ENCODE measurements at places on chromosomes 11 and 22.

- DNase-seq, result no peak
Observed at GRCh38 chr11:85745626-85746025, 59.6 kb upstream of the CCDC89 start.

DNA sequence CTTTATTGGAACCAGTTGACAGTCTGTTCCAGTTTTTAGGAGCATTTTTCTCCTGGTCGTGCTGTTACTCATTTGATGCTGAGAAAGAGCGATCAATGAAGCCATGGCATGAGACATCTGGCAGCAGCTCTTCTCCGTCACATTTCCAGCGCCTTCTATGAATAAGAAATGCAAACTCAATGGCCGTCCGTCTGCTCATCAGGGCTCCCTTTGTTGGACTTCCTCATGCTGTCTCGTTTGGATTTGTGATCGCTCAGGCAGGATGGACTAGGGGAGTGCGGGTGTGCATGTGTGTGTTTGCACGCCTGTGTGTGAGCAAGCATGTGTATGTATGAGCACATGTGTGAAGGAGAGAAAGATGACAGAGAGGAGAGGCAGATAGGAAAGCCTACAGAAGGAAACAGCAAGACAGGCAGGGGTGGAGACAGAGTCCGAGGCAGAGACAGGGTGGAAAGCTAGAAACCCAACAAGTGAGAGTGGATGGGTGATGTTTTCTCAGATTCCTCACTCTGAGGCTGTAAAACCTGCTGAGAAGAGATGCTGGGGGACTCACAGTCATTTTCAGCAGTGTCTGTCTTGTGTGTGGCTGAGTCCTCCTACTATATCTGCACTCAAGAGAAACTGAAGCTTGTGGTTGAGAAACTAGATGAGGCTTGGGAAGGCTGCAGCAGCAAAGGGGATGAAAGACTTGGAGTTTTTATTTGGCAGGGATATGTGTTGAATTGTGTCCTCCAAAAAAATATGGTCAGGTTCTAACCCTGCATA, 56.0 kb upstream of the CLMP start:
- no peak for DNase-seq

DNA sequence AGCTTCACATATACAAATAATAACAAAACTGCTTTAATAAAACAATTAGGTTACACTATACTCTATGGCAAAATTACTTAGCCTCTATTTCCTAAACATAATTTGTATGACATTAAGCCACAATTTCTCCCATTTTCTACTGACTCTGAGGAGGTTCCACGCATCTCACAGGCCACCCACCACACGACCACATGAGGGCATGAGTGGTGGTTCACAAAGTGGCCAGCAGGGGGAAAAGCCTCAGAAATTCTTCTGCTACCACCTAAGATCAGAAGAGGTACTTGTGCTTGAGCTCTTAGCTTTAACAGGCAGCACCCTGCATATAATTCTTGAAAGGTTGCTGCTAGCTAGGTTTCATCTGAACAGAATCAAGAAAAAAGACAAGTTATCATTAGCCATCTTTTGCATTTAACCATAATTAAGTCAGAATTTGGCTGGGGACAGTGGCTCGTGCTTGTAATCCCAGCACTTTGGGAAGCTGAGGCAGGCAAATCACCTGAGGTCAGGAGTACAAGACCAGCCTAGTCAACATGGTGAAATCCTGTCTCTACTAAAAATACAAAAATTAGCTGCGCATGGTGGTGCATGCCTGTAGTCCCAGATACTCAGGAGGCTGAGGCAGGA, 7.7 kb downstream of the LPXN start:
- DNase-seq, result peak; percentile 64

DNA sequence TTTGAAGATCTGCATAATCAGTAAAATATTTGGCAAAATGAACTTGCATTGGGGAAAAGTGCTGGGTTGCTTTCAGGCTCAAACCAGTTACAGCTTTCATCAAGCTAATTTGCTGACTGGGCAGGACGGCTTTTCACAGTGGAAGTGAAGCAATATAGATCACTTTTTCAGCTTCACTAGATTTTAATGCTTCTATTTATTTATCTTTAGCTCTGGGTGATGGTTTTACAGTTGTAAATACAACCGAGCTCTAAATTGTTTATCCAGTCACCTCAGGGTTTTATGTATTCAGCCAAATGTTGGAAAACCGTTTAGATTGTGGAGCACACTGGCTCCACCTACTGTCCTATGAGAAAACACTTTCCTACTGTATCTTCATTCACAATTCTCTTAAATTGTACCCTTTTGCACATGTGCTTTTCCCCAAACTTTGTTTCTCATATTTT, 58.2 kb downstream of the ACER3 start:
- DNase-seq, result no peak

GRCh38 chr11:75524665-75525432, 892 bp downstream of the GDPD5 start:
- DNase-seq, result peak; percentile 38

DNA sequence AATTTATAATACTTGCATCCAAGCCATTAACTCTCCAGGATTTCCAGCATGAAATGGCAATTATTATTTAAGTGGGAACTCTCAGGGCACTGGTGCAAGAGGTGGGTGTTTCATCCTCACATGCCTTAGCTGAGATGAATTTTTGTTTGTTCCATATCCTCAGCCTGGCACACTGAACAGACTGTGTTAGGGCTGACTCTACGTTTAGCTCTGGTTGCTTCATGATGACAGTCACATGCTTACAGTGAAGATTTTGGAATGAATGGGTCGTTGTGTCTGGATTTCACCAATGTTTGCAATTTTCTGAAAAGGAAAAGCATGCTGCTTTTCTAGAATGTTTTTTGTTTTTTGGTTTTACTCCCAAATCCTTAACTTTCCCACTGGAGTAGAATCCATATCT, 246.6 kb downstream of the INSC start:
- DNase-seq, result no peak

GRCh38 chr11:117232092-117232878, at the start of gene RNF214:
Gene RNF214 (plus strand): TSS chr11:117232671. CDS start chr11:117234273, 1,602 bp downstream.
- DNase-seq, result peak; percentile 76

GRCh38 chr11:87290304-87290922, 252.7 kb downstream of the TMEM135 start:
- no peak for DNase-seq

DNA sequence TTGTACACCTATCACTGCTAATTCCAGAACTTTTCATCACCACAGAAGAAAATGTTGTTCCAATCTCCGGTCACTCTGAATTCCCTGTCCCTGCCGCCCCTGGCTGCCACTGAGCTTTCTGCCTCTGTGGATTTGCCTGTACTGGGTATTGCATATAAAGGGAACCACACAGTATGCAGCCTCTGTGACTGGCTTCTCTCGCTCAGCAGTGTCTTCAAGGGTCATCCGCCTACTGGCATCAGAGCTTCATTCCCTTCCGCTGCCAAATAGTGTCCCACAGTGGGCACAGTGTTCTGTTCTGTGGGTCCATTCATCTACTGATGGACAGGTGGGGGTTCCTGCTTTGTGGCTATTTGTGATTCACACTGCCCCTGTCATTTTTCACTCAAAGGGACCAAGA, 5.3 kb downstream of the DHCR7 start:
- DNase-seq, result no peak

DNA sequence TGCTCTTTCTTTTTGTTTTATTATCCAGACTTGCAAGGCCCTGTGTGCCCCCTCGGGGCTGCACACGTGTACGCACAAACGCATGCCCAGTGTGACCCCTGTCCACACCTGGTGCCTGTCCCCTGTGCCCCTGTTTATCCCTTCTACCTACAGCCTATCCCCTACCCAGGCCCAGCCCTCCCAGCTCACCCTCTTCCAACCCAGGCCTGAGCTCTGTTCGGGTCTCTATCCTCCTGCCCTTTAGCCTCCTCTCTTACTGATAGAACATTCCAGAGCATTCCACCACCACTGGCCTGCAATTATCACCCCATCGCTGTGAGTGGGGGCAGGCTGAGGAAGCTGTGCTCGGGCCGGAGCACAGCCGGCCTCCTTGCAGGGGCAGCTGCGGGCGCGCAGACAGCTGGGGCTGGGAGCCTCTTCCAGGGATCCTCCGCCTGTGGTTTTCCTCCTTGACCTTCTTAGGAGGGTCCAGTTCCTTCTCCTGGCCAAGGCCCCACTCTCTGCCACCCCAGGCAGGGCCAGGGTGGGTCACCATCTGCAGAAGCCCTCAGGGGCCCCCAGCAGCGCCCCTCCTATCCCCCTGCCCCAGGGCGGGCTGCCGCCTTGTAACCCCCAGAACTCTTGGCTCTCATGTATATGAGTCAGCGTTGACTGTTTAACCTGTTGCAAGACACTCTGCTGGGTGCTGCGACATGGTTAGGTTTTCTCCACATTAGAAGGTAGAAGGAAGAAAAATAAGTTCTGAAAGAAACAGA, 41.8 kb upstream of the KCNQ1OT1 start:
- no peak for DNase-seq

GRCh38 chr11:69918938-69919650, 99.9 kb upstream of the FGF3 start:
- DNase-seq, result peak; percentile 65

- DNase-seq, result no peak
Observed at GRCh38 chr11:128342511-128343134, 244.7 kb downstream of the ETS1 start.

GRCh38 chr11:73566977-73567755, 30.7 kb downstream of the FAM168A start:
- no peak for DNase-seq

DNA sequence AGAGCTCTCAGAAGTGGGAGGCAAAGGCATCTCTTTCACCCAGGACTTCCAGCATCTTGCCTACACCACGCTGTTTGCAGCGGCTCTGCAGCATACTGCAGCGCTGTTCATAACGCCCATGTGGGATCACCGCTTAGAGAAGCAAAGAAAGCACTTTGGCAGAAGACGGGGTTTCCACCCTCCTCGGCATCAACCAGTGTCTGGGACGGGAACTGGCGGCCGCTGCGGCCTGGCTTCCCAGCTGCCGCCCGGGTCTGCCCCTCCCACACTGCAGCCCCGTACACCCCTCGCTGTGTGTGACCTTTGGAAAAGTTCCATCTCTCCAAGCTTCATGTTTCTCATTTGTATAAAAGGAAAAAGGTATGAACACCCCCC, 545 bp upstream of the TIRAP start:
- no peak for DNase-seq

GRCh38 chr11:68882391-68882790, 21.2 kb downstream of the MRPL21 start:
- no peak for DNase-seq

- no peak for DNase-seq
Observed at GRCh38 chr11:113778111-113778910, 1.3 kb upstream of the CLDN25 start.

DNA sequence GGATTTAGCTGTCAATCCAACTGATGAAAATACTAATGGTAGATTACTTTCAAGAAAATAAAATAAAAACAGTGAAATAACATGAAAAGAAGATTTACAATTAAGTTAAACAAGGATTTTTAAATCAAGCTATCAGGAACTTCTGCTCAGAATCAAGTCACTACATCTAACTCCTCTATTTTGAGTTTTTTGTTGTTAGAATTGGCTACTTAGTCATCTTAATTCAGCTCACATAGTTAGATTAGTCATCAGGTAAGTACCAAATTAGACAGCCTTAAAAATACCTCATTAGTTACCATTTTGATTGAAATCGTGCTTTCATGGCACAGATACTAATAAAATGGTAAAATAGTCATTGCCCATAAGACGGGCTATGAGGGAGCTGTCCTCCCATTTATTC, 35.8 kb downstream of the BTG4 start:
- no peak for DNase-seq

DNA sequence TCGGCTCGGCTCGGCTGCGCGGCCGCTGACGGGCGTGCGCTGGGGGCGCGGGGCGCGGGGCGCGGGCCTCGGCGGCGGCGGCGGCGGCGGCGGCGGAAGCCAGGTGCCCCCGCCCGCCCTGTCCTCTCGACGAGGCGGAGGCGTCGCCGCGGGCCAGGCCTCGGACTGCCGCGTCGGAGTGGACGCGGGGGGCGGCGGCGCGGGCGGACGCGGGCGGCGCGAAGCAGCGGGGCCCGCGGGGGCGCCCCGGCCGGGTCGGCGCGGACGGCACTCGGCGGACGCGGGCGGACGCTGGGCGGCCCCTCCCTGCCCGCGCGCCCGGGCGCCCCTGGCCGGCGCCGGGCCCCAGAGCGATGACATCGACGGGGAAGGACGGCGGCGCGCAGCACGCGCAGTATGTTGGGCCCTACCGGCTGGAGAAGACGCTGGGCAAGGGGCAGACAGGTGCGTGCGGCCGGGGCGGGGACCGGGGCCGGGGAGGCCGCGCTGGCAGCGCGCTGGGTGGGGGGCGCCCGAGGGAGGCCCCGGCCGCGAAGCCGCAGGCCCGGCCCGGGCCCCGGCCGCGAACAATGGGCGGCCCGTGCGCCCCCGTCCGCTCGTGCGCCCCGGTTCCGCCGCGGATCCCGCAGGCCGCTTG, at the start of gene BRSK2:
Gene BRSK2, plus strand, starts transcription at position 3 of the 637 bp plus-strand sequence. Its CDS starts 351 bp downstream, at position 354.
- no peak for DNase-seq

GRCh38 chr11:13229711-13230318, 47.8 kb upstream of the BMAL1 start:
- DNase-seq, result no peak

GRCh38 chr22:22999523-22999922, 70.8 kb upstream of the GNAZ start:
- no peak for DNase-seq

GRCh38 chr11:131601586-131601985, 231.2 kb downstream of the NTM start:
- DNase-seq, result no peak

DNA sequence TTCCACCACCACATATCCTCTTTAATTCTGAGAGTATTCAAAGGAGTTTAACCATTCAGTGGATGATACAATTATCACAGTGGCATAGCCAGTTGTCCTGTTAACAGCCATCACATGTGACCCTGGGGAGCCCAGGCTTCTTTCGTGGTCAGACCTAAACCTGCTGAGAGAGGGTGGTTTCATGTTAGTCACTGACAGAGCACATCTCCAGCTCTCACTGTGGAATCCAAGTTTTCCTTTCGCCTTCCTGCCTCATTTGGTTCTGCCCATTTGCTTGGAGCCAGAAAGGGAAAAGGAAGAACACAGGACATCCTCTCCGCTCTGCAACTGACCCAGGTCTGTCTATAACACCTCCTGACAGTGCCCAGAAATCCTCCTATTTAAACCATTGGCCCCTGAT, 60.4 kb downstream of the MCHR1 start:
- DNase-seq, result no peak

Data from T-helper 17 cell (primary cell).